Activated CD4-positive, alpha-beta T cell treated with anti-CD3 and anti-CD28 coated beads, Interleukin-2, Interleukin-6, amounts not matched to agents 100 ng/mL and 50 ng/mL, durations not matched to agents 16 hours and 8 hours (primary cell): ENCODE measurements at places on chromosomes 13 and 19.

- DNase-seq = no peak
Observed at GRCh38 chr19:43699506-43700394, 16.1 kb upstream of the IRGC start.

DNA sequence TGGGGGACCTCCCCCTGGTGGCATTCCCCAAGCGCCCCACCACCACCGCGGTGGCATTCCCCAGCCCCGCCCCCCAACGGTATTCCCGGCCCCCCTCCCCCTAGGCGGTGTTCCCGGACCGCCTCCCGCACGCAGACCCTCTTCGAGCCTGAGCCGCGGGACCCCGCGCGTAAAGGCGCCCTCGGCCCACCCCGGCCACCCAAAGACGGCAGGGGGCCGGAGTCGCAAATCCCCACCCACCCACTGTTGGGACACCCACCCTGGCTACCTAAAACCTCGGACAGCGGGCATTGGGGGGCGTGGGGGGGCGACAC, 22.4 kb downstream of the OLFM2 start:
- no peak for DNase-seq

DNA sequence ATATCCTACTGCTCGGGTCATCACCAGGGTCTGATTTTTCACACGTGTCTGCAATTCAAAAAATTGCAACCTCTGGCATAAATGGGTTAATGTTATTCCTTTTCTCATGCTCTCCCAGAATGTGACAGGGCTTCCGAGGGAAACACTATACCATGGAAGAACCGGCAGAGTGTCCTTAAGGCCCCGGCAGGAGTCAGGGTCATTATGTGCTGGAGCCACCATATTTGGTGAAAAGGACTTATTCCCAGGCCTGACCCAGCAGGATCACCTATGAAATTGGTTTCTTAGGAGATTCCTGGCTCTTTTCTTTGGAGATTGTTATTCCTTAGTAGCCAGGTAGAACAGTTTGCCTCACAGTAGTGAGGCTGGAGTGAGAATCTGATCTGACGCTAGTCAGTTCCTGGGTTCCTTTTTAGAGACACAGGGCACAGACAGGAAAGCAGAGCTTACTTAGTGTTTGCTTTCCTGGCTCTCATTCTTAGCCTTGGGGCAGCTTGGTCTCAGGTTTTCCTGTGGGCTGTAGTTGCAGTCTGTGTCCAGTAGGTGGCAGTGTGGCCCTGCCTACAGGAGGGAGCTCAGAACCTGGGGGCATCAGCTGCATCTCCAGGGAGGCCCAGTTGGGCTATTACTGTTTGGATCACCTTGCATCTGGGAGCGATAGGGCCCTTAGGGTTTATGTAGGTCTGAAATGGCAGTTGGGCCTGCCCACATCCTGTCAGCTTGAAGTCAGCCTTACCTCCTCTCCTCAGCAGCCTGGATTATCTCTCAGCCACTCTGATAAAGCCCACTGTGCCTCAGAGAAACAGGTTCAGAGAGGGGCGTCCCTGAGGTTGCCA, 12.4 kb downstream of the SNRNP70 start:
- peak; percentile 83 for DNase-seq

- DNase-seq = no peak
Observed at GRCh38 chr13:100314132-100314910, 225.4 kb downstream of the PCCA start.

- no peak for DNase-seq
Observed at GRCh38 chr19:15511671-15512424, 3.5 kb downstream of the CYP4F22 start.

GRCh38 chr13:109418111-109418510, 368.3 kb downstream of the IRS2 start:
- DNase-seq = no peak

GRCh38 chr13:98804336-98804855, 51.9 kb upstream of the SLC15A1 start:
- DNase-seq = no peak

DNA sequence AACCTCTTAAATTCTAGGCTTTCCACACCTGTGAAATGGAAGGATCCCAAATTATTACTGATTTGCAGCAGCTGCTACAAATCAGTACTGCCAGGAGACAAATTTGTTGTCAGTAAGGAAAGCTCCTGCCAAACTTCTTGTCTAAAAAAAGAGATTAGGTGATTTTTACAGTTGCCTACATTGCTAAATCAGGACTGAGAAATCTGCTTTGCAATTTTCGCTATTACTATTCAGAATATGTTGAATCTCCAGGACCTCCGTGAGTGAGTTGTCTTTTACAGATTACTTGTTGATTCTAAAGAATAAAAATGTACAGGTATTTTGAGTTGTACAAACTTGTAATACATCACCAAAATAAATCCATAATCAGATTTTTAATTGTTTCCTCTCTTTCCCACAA, 1815.9 kb downstream of the PCDH9 start:
- DNase-seq = no peak

DNA sequence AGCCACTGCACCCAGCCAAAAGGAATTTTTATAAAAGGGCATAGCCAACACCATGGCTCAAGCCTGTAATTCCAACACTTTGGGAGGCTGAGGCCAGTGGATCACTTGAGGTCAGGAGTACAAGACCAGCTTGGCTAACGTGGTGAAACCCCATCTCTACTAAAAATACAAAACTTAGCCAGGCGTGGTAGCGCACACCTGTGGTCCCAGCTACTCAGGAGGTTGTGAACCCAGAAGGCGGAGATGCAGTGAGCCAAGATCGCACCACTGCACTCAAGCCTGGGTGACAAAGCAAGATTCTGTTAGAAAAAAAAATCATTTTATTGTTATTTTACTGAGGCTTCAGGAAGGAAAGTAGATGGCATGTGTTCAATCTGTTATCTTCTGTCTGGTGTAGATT, 31.3 kb upstream of the FOXO1 start:
- no peak for DNase-seq

DNA sequence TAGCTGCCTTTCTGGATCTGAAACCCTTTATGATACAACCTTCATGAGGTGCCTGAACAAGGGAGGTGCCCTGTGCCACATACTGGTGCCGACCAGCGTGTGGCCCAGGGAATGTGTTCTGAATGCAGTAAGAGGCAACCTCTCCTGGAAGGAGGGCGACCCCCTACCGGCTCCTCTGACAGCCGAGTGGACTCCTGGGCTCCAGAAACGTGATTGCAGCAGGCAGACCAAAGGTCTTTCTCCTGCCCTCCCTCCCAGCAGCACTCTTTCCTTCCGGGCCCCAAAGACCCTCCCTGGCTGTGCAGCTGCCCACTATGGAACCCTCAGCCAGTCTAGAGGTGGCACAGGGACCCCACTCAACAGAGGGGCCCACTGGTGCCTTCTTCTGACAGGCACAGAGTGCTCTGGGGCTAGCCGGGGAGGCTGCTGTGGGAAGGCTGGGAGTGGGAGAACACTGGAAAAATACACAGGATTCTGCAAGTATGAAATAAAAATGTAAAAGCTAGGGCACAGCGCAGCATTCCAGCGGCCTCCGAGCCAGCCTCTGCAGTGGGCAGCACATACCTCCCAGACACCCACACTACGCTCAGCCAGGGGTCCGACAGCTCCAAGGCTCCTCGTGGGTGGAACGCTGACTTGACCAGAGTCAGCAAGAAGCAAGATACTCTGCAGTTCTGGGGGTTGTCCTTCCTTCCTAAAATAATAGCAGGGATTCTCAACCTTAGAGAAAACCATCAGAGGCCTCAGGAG, 14.9 kb downstream of the SH3GL1 start:
- DNase-seq = no peak

GRCh38 chr19:41570639-41571112, 5.3 kb upstream of the CEACAM21 start:
- DNase-seq = peak; percentile 90

- DNase-seq = no peak
Observed at GRCh38 chr13:39521701-39522100, 81.3 kb downstream of the LHFPL6 start.

- no peak for DNase-seq
Observed at GRCh38 chr13:94319501-94319900, 160.0 kb downstream of the DCT start.

- no peak for DNase-seq
Observed at GRCh38 chr13:100100115-100100879, 11.4 kb downstream of the PCCA start.

DNA sequence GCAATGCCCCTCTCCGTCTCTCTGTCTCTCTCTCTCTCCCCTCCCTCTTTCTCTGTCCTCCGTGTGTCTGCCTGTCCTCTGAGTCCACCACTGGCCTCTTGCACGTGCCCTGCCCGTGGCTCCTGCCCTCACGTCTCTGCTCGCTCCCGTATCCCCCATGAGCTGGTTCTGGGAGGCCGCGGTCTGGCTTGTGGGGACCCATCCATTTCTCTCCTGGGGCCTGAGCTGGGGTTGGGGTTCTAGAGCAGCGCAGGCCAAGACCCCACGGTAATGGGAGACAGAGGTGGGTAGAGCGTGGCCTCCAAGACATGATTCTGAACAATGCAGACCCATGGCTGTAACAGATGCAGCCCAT, 19.0 kb downstream of the C2CD4C start:
- no peak for DNase-seq

DNA sequence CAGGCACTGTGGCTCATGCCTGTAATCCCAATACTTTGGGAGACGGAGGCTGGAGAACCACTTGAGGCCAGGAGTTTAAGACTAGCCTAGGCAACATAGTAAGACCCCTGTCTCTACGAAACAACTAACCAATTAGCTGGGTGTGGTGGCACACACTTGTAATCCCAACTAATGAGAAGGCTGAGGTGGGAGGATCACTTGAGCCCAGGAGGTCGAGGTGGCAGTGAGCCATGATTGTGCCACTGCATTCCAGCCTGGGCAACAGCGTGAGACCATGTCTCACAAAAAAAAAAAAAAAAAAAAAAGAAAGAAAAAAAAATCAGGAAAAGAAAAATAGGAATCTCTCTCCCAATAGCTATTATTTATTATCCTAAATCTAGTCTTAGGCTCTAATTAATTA, 56.8 kb upstream of the UBAC2 start:
- DNase-seq = no peak

GRCh38 chr13:46961719-46962118, 64.9 kb upstream of the HTR2A start:
- DNase-seq = peak; percentile 52

- DNase-seq = no peak
Observed at GRCh38 chr19:16259385-16260159, 61.9 kb downstream of the AP1M1 start.
